ENCODE measurements at places on chromosomes 5 and 9.

DNA sequence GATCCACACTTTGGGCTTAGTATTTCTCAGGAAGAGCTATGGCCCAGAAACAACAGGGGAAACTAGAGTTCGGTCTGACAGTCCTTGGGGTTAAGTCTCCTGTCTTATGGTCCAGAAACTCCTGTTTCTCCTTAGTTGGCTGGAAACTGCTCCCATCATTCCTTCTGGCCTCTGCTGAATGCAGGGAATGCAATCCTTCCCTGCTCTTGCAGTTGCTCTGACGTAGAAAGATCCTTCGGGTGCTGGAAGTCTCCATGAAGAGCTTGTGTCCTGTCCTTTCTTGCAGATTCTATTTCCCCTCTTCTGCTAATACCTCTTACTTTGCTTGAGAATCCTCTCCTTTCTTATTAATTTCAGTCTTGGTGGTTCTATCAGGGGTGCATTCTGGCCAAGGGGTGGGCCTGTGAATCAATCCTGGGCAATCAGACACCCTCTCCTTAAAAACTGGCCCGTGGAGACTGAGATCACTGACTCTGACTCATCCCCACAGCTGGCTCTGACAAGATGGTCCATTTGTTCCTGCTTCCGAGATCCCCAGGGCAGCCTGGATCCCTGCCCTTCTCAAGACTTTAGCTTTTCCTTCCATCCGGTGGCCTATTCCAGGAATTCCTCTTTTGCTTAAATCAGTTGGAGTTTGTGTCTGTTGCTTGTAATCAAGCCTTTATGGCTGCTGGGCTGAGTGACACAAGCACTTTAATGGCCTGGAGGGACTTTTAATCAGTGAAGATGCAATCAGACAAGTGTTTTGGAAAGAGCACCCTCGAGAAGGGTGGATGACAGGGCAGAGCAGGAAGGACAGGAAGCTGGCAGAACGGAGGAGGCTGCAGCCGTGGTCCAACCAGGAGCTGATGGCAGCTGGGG, 23.7 kb downstream of the PTGS1 start:
- no peak for DNase-seq

GRCh38 chr5:10499776-10500175, 58.1 kb downstream of the ROPN1L start:
- DNase-seq: no peak

GRCh38 chr5:131221888-131222287, 42.0 kb upstream of the CDC42SE2 start:
- no peak for DNase-seq

DNA sequence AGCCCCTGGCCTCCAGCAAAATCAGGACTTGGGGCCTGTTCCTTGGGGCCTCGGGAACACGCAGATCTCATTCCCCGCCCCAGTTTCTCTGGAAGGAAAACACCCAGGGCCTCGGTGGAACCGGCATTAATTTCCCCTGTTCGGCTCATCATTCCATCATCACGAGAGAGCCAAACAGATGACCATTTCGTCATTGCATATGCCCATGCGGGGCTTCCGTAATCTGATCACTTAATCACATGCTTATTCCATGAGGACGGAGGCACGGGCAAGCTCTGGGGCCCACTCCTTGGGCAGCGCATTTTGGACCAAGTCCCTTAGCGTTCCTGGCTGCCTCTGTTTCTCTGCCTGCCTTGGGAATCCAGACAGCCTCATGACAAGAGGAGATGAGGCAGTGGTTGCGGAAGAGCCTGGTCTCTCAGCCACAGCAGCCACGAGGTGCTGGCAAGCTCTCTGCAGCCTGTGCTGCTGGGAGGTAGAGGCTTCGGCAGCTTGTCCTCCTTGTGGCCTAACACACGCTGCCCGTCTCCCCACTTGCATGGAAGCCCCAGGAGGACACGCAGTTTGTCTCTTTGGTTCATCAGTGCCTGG, 65.0 kb upstream of the IER5L start:
- DNase-seq: no peak

- DNase-seq: no peak
Observed at GRCh38 chr5:5293029-5293428, 129.4 kb upstream of the ICE1 start.

DNA sequence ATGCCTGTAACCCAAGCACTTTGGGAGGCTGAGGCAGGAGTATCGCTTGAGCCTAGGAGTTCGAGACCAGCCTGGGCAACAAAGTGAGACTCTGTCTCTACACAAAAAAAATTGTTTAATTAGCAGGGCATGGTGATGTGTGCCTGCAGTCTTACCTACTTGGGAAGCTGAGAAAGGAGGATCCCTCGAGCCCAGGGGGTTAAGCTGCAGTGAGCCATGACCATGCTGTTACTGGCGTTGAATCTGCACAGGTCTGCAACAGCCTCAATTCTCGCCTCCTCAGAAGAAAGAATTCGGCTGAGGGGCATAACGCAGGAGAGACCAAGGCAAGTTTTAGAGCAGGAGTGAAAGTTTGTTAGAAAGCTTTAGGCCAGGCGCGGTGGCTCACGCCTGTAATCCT, 18.0 kb downstream of the CCT5 start:
- DNase-seq: no peak

DNA sequence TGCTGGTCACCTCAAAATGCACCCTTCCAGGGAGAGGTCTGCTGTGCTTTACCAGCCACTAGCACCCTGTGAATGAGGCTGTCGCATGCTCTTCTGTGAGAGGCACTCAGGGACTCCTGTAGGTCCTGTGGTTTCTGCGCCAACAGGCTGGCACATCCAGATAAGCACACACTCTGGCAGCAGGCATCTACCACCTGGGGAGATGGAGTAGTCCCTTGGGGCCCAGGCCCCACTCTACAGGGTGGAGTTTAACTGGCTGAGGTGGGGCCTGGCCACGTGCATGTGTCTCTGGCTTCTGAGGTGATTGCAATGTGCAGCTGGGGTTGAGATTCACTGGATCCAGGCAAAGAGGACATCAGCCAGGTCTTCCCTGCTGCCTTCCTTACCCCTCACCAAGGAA, 32.3 kb downstream of the TMEM174 start:
- DNase-seq: no peak

DNA sequence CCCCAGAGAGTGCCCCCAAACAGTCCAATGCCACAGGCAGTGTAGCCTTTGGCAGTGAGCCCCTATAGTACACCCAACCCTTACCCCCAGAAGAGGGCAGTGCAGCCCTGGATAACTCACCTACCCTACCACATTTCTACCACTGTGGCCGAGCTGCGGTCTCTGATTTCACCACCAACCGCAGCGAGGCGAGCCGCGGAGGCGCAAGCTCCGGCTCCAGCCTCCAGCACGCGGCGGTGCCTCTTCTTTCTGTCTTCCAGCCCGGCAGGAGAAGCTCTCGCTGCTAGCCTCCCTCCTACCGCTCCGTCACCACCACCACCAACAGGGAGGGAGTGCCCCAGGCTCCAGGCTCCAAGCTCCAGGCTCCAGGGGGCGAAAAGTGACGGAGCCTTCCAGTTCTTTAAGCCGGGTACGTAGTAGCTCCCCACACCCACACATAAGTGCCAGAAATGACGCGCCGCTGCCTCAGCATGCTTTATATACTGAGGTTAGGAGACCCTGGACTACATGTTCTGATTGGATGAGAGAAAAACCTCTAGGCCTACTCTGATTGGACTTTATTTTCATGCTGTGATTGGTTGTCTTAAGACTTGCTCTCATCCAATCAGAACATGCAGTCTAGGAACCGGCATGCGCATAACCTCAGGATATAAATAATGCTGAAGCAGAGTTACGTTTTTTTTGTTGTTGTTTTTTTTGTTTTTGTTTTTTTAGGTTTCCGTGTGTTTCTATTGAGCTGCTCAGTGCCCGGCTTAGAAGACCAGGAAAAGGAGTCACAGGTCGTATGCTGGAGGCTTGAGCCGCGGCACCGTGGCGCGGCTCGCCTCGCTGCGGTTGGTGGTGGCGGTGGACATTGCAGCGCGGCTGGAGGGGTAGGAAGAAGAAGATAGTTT, at the start of gene PCAT7:
Gene PCAT7 (plus strand): TSS at position 645 of the 893 bp plus-strand sequence.
- no peak for DNase-seq

GRCh38 chr5:133164759-133165158, 112.9 kb downstream of the HSPA4 start:
- DNase-seq: no peak

DNA sequence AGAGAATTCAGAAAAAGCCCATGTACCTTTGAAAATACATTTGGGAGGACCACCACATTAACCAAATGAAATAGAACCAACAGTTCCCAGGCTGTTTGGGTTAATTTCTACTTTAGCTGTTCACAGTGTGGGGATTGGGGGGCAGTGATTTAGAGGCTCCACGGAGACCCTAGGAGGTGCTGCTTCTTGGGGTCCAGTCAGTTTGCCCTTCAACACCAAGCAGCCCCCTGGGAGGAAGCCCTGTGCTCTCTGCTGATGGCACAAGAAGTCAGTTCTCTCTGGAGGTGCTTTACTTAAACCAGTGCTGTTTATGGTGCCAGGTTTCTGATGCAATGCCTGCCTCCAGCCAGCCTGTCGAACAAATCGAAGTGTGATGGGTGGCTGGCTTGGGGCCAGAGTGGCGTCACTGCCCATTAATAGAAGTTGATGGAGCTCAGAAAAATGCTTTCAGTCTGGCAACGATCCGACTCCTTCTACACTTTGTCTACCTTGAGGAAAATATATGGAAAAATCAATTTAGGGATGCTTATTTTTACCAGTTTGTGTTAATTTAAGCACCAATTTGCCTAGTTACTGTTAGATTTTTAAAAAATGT, 134.0 kb downstream of the SNX18 start:
- DNase-seq: no peak

DNA sequence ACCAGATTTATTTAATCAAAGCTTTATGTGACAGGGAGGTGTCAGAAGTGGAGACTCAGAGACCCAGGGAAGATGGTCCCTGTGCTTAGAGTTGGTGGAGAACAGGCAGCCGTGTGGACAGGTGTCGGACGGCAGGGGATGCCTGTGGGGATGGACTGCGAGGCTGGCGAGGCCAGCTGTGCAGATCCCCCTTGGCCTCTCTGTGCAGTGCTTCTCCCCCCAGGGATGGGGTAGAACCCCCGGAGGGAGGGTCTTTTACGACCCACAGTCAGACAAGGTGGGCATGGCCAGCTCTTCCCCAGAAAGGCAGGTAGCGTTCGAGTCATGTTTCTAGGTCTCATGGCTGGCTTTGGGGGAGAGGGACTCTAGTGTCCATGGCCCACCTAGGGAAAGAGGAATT, 4.7 kb upstream of the SLC2A6 start:
- no peak for DNase-seq

DNA sequence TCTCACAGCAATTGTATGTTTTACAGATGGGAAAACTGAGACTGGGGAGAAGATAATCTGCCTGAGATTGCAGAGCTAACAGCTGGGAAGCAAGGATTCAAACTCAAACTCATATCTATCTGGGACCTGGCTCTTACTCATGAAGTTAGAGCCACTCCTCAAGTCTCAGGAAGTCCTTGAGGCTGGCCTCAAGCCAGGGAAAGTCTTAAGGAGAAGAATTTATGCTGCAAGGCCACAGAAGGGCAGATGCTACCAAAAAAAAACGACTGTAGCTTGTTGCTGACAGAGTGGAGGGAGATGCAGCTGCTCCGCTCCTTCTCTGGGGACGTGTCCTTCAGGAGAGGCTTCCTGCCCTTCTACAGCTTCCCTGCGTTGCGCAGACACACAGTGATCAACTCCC, 39.8 kb downstream of the BARHL1 start:
- no peak for DNase-seq

GRCh38 chr5:157820593-157821252, 38.2 kb downstream of the CLINT1 start:
- peak; percentile 4 for DNase-seq
